ENCODE measurements at places on chromosomes 1 and 21. TPM values are rescaled to one million over a fixed set of nuclear protein-coding genes. Genes with fewer than 3 reads are reported as not detected.
A peak's percentile ranks its signal among the peaks of the same experiment; 100 is the strongest.

DNA sequence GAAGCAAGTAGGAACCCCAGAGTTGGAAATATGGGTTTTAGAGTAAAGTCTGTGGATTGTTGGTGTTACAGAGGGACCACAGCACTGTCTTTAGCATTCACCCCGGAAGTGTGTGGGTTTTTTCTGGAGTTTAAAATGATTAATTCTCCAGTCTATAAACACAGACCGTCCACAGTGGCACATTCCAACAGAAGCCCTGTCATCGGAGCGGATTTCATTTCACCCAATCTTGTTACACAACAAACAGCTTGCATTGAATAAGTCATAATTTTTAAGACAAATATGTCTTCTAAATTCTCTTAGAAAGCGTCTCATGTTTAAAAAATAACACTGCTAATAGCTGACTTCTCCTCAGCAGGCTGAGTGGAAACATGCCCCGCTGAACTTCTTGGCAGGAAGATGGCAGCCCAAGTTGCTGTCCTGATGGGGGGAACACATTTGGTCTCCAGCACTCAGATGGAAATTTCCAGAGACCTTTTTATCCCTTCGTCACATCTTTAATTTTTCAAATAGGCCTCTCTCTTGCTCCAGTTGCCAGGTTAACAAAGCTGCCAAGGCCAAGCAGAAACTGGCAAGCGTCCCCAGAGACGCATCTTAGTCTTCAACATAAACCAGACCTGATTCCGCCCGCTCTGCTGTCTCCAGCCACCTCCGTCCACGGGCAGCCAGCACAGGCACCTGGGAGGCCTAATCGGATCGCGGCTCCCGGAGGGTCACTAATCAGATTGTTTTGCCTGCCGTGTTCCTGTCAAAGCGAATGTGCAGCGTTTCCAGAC is 28.8 kb upstream of the SLC19A1 start:
- H3K27me3 ChIP-seq, result no peaks in the 10 kb centered on the region
- no peaks in the 10 kb centered on the region for H3K36me3 ChIP-seq
- DNase-seq, result no peak

DNA sequence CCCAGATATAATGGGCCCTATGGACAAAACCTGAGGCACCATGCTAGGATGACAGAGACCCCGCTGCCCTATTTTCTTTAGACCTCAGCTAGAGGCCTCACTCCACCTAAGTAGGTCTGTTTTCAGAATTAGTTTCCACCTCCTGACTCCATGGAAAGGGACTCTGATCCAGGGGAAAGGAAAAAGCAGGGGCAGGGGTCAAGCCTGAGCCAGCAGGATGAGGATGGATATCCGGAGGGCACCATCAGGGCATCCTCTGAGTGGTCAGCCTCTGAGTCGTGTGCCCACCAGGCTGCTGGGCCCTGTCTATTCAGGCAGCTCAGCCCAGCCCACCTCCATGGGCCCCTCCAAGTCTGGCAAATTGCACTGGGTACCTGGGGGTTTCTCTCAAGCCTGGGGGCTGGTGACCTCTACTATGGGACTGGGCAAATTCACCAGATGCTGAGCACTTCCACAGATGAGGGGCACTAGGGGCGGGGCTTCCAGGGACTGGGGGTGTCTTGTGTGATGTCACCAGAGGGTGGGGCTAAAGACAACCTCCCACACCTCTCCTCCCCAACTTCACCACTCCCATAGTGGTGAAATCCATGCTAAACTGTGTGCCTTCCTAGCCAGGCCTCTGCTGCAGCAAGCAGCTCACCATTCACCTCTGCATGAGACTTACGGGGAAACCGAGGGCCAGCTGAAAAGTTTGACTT is 5.5 kb downstream of the PAQR7 start:
- H3K36me3 ChIP-seq, result peaks cover 35% of the 10 kb centered on the region
- no peak for DNase-seq
- H3K27me3 ChIP-seq, result no peaks in the 10 kb centered on the region
- no peak overlapping the region for H3K4me3 ChIP-seq

The KRTAP11-1 gene
- not detected for total RNA-seq

The SLC44A3 gene
- total RNA-seq, result 8.9 TPM

The HYI gene
- total RNA-seq, result 88.1 TPM

GRCh38 chr1:192826791-192827546 is 18.1 kb downstream of the RGS2 start:
- H3K4me1 ChIP-seq, result no peaks in the 10 kb centered on the region
- H3K36me3 ChIP-seq, result no peaks in the 10 kb centered on the region
- no peak for DNase-seq
- no peaks in the 10 kb centered on the region for H3K27me3 ChIP-seq
- no peak overlapping the region for H3K27ac ChIP-seq

The LDLRAD1 gene
- total RNA-seq, result not detected

The PLA2G2A gene
- not detected for total RNA-seq

DNA sequence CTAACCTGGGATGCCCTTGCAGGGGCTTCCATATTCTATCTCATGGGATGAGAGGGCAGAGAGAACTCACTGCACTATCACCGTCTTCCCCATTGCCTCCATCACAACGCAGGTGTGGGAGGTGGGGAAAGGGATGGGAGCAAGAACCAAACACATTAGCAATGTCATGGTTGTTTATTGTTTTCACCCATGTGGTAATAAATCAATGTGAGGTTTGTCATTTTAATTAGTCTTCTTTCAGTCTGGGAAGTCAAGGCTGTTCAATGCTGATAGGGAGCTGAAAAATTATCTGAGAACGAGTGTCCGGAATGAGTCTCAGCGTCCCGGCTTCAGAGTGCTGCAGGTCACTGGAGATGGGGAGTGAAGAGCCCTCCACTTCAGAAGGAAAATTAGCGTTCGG is 268.5 kb downstream of the DUSP10 start:
- no peaks in the 10 kb centered on the region for H3K36me3 ChIP-seq
- H3K4me1 ChIP-seq, result no peaks in the 10 kb centered on the region
- DNase-seq, result no peak
- H3K27ac ChIP-seq, result no peak overlapping the region
- H3K4me3 ChIP-seq, result no peak overlapping the region

- no peak overlapping the region for H3K27ac ChIP-seq
- no peaks in the 10 kb centered on the region for H3K27me3 ChIP-seq
- no peak overlapping the region for H3K4me3 ChIP-seq
Measured at GRCh38 chr1:30538993-30539867, 184.2 kb downstream of the MATN1 start.

- DNase-seq, result no peak
- H3K27ac ChIP-seq, result no peak overlapping the region
Measured at GRCh38 chr1:210876275-210876674, 257.7 kb downstream of the KCNH1 start.

GRCh38 chr1:244211559-244211944 is 160.5 kb downstream of the ZBTB18 start:
- H3K27me3 ChIP-seq, result no peaks in the 10 kb centered on the region
- H3K4me1 ChIP-seq, result peaks cover 5% of the 10 kb centered on the region
- H3K36me3 ChIP-seq, result no peaks in the 10 kb centered on the region
- no peak for DNase-seq

DNA sequence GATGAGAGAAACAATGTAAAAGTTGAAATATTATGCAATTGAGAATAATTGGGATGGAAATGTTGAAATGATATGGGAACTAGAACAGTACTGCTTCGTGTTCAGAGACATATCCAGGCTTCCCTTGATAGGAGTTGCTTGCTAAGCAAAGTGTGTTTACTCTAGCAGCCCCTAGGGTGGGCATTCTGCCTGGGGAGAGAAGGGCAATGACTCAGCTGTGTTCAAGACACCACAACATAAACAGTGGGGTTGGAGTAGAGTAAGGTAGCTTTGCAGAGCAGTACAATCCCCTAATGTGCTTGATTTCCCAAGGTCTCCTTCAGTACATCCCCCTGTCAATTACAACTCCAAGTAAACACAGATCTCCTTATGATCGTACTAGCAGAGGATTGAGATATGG is 4.8 kb upstream of the PCNX2 start:
- DNase-seq, result no peak
- no peak overlapping the region for H3K4me3 ChIP-seq
- no peaks in the 10 kb centered on the region for H3K36me3 ChIP-seq
- peaks cover 2% of the 10 kb centered on the region for H3K4me1 ChIP-seq

DNA sequence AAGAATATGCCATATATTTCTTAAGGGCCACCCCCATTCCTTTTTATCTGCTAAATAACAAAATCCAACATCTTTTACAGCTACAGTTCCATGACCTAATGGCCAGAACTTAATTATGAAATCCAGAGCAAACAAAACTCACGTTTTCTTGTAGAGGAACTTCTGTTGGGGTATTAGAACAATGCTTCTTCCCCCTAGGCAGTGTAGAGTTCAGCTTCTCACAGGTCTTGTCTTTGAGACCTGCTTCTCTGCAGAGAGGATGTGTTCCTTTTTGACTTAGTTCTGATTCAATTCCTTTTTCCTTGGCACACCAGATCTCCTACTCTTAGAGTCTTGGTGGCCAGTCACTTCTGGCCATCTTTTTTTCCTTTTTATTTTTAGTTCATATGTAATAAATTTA is 22.2 kb downstream of the VAV3 start:
- no peaks in the 10 kb centered on the region for H3K27me3 ChIP-seq
- H3K4me3 ChIP-seq, result no peak overlapping the region
- no peak for DNase-seq
- no peaks in the 10 kb centered on the region for H3K36me3 ChIP-seq
- no peak overlapping the region for H3K27ac ChIP-seq
- H3K4me1 ChIP-seq, result no peaks in the 10 kb centered on the region

The ATP1A4 gene
- total RNA-seq, result 0.10 TPM

The PLA2G2D gene
- not detected for total RNA-seq

DNA sequence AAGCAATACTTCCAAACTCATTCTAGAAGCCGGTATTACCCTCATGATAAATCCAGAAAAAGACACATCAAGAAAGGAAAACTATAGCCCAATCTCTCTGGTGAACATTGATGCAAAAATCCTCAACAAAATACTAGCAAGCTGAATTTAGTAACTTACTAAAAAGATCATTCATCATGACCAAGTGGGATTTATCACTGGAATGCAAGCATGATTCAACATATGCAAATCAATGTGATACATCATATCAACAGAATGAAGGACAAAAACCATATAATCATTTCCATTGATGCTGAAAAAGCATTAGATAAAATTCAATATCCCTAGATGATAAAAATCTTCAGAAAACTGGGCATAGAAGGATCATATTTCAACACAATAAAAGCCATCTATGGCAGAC is 402.9 kb downstream of the TGFB2 start:
- DNase-seq, result no peak
- H3K4me1 ChIP-seq, result no peaks in the 10 kb centered on the region
- H3K27me3 ChIP-seq, result no peaks in the 10 kb centered on the region
- H3K4me3 ChIP-seq, result no peak overlapping the region

GRCh38 chr1:56061824-56062223 is 517.5 kb downstream of the PLPP3 start:
- H3K36me3 ChIP-seq, result no peaks in the 10 kb centered on the region
- no peak overlapping the region for H3K27ac ChIP-seq
- no peaks in the 10 kb centered on the region for H3K4me1 ChIP-seq
- H3K27me3 ChIP-seq, result no peaks in the 10 kb centered on the region

DNA sequence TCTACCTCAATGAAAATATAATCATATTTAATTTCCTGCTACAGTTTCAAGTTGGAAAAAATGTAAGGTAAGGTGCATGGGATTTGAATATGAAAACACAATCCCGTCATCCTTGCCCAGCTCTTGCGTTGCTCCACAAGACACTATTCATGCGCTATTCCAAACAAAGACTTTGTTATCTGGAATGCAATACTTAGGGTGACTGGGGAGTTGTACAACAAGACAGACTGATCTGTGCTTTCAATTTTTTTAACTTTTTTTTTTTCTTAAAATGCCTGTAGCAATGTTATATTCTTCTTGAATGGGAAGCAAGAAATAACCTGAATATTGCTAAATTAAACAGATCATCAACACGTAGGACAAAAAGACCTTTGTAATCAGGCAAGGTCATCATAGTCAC is 1077.2 kb downstream of the TTLL7 start:
- H3K36me3 ChIP-seq, result no peaks in the 10 kb centered on the region
- no peak overlapping the region for H3K4me3 ChIP-seq
- DNase-seq, result no peak
- no peak overlapping the region for H3K27ac ChIP-seq

- no peaks in the 10 kb centered on the region for H3K4me1 ChIP-seq
- H3K27me3 ChIP-seq, result no peaks in the 10 kb centered on the region
- no peak overlapping the region for H3K4me3 ChIP-seq
- H3K27ac ChIP-seq, result no peak overlapping the region
Measured at GRCh38 chr21:41031701-41032220, 136.2 kb upstream of the BACE2 start.

The OR2M5 gene
- not detected for total RNA-seq

- H3K27me3 ChIP-seq, result no peaks in the 10 kb centered on the region
- H3K36me3 ChIP-seq, result no peaks in the 10 kb centered on the region
- H3K27ac ChIP-seq, result peak overlapping the region; percentile 33
- H3K4me3 ChIP-seq, result no peak overlapping the region
- peaks cover 5% of the 10 kb centered on the region for H3K4me1 ChIP-seq
- no peak for DNase-seq
Measured at GRCh38 chr1:226033991-226034390, 28.5 kb upstream of the H3-3A start.

GRCh38 chr1:185232874-185233273 is 75.9 kb downstream of the SWT1 start:
- no peaks in the 10 kb centered on the region for H3K4me1 ChIP-seq
- H3K36me3 ChIP-seq, result no peaks in the 10 kb centered on the region
- no peak overlapping the region for H3K4me3 ChIP-seq
- no peak overlapping the region for H3K27ac ChIP-seq
- DNase-seq, result no peak

DNA sequence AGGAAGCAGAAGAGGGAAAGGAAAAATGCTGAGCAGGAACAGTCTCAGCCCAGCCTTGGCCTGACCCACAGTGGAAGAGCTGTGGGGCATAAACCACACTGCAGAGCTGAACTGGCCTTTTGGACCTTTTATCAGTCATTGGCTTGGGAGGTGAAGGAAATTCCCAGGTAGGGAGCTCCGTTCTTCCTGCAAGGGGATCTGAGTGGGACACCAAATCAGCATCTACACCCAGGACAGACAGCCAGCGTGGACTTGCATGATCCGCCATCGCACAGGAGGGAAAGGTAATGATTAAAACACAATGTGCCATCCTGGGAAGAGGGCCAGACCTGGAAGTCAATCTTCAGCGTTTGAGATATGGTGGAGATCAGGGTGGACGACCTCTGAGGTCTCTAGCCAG is 1.2 kb upstream of the MTFR1L start:
- H3K27ac ChIP-seq, result peak overlapping the region; percentile 97
- H3K4me3 ChIP-seq, result no peak overlapping the region
- peaks cover 36% of the 10 kb centered on the region for H3K36me3 ChIP-seq
- no peak for DNase-seq

Measured in spinal cord (tissue), 10 donors.